ENCODE measurements at places on chromosomes 5 and 9.

DNA sequence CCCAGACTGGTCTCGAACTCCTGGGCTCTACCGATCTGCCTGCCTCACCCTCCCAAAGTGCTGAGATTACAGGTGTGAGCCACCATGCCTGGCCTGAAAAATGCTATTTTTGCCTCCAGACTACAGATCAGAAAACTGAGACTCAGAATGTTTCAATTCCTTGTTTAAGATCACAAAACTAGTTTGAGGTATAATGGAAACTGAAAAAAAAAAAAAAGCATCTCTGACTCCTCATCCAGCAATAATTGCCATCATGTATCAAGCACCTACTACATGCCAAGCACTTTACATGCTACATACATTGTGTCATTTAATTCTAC, 35.6 kb downstream of the PLAC8L1 start:
- DNase-seq: no peak

DNA sequence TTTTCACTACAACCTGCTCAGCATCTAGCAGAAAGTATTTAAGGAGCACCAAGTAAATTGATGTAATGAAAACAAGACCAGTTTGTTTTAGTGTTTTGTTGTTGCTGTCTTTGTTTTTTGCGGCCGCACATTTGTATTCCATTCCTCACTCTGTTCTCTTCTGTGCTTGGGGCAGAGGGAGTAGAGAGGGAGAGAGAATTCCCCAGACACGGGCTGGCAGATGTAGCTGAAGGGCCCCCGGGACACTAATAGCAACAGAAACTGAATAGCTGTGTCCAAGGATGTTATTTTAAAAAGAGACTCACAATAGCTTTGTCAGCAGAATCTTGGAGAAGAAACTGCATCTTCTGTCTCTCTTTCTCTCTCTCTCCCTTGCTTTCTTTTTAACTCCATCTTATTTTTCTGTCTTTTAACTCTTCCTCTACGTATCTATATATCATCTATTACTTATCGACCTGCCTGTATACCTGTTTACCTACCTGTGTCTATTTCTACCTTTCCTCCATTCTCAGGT, 145.3 kb downstream of the PAPPA start:
- DNase-seq: no peak

- DNase-seq: no peak
Measured at GRCh38 chr5:113039229-113039933, 62.8 kb downstream of the DCP2 start.

- no peak for DNase-seq
Measured at GRCh38 chr5:73702534-73702933, 76.5 kb downstream of the ARHGEF28 start.

DNA sequence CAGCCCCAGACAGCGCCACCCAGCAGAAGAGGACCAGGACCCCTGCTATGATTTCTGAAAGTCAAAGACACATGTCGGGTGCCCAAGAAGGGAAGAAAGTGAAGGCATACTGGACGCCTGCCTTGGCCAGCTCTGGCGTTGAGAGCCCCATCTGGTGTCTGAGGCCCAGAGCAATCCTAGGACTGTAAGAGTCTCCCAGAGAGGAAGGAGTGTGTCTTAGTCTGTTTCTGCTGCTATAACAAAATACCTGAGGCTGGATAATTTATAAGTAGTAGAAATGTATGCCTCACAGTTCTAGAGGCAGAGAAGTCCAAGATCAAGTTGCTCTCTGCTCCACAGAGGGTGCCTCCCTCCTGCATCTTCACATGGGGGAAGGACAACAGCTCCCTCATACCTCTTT, 10.8 kb downstream of the RASGEF1C start:
- no peak for DNase-seq

DNA sequence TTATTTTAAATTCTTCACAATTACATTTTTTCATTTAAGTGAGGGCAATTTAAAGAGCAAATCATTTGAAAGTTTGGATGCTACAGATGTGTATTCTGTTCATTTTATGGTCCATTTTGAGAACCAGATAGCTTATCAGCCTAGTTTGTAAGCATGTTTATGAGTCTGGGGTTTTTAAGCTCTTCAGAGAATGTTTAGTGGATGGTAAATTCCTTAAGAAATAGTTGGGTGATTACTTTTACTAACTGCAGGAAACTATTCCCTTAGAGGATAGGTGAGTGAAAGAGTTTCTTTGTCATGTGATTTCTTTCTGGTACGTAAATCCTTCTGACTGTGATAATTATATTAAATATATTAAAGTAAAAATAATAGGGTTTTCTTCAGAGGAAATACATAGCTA, 17.6 kb downstream of the RASGRF2 start:
- no peak for DNase-seq

DNA sequence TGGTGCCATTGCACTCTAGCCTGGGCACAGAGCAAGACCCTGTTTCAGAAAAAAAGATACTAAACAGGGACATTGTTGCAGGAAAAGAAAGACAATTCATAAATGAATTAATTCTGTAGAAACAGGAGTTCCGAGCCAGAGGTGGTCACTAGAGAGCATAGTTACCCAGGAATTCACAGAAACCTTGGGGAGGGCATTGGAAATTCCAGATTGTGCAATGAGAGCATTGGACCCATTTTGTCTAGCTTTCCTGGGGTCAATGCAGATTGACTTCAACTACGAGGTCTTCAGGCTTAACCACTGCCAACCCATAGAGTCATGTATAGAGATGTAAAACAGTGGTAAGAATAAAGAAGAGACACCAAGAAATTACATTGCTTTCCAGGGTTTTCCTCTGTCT, 63.1 kb downstream of the ABHD17B start:
- DNase-seq: no peak

DNA sequence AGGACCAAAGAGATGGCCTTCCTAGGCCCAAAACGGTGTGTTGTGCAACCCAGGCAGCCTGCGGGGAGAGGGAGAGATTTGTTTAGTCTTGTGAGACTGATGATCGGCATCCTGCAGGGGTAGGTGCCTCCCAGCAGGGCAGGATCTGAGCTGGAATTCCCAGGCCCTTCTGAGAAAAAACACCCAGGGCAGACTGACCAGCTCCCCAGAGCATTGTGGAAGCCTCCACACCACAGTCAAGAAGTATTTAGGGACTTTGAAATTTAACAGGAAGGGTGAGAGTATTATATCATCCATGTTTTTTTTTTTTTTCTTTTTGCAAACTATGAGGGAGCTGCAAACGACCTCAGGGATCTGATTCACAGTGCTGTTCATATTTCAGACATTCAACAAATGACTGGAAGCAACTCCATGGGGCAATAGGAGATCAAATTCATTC, 104.5 kb upstream of the LHFPL2 start:
- no peak for DNase-seq

DNA sequence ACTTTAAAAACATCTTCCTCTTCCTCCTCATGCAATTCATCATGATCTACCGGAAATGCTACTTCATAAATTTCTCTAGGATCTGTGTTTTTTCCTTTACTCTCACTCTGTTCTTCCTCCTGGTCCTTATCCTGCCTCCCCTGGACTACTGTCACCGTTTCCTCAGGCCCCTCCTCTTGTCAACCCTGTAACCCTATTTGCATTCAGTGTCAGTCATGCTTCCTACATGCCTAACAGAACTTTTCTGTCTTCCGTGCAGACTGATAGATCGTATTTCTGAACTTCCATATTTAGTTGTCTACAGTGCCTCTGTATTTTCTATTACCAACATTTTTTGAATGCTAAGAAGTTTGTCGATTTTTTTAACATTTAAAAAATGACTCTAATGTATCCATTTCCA, 27.3 kb downstream of the HTR4 start:
- DNase-seq: no peak

DNA sequence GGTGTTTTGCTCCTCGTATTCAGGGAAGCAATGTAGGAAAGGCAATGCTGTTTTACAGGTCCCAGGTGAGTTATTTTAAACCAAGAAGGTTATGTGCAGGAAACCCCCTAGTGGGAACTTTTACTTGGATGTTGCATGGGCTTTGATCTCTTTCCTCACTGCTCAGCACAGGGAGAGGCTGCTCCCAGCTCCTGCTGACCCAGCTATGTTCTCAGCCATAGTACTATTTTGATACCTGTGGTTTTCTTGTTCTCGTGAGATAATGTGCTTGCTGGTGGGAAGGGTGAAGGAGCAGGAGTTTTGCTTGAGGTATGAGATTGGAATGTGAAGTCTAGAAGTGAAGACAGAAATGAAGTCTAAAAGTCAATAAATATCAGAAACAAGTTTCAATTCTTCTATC, 265.6 kb upstream of the FBXL7 start:
- no peak for DNase-seq

DNA sequence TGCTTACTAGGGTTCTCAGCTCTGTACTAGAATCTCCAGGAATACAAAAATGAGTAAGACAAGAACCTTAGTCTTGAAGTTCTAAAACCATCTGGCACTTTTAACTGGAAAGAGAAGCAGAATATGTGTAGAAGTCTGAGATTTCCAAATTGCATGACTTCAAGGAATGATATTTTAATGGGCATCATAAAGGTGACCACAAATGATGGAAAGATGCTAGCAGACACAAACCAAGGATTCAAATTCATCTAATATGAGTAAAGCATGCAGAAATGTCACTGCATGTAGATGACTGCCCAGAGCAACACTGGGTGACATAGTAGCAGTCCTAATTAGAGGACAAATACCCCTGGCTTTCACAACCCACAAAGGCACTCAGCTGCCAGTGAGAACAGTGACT, 117.2 kb downstream of the RPS23 start:
- no peak for DNase-seq

DNA sequence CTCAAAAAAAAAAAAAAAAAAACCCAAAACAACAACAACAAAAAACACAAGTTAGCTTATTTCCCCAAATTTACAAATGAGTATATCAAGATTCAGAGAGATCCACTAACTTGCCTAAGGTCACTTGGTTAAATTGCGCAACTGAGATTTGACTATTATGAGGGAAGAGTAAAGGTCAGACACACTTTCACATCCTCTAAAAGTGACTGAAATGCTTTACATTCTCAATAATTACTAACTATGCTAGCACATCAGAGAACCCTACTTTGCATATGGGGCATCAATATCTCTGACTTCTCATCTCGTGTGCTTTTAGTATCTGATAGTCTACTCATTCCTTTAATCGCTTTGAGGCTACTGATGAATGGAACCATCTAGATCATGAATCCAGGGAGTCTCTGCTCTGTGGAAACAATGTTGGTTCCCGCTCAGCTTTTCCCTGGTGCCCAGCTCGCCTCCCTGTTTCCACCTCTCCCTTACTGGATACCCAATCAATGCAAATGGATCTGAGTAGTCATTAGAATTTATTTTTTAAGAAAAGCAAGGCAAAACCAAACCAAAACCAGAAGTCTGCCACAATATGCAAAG, 182.1 kb upstream of the TRIM32 start:
- no peak for DNase-seq

DNA sequence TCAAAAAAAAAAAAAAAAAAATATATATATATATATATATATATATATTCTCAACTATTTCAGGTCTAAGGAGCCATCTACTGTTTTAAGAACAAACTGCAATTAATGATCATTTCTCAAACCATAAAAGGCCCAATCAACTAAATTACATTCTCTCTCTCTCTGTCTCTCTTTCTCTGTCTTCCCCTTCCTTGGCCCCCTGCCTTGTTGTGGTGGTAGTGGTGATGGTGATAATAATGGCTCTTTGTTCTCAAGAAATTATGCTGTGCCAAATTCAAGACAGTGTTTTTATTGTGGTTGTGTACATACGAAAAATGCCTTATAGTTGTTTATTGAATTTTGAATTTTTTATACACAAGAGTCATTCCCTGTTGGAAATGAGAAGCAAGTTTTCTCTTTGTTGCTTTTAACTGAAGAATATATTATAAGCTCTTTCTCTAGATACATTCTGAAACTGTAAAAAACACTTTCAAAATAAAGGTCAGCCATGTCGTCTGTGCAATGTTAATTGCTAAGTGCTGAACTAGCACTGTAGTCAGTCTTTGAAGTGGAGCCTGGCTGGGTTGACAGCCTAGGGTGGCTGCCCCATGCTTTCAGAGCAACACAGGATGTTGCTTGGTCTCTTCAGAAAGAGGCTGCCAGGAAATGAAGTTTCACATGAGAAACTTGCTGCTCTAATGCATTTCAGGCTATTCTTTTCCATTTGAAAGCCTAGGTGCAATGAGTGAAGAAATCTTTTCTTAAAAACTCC, 96.0 kb downstream of the HINT1 start:
- DNase-seq: peak; percentile 46

DNA sequence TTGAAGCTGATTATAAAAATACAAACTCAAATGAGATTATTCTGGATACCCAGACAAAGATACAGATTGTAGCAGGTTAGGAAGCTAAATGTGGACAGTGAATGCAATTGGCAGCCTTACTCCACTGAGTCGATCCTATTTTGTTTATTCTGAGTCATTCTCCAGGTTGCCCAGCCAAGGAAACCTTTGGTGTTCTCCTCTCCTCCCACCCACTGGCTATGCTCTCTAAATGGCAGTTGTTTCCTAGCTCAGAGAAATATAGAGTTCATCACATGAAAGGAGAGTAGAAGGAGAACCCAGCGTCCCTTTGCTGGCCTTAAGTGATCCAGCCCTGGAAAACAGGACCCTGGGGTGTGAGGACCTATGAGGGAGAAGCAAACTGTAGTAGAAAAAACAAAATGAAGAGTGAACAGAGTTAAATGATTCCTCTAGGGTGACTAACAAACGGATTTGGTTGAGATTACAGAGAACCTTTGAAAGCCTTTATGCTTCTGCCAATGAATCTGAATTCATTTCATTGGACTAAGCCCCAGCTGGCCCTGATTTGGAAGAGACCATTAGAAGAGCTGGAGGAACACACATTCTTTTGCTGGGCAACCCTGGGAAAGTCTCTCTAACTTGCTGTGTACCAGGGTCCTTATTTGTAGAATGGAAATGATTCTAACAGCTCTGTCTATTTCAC, 95.1 kb downstream of the BRINP1 start:
- no peak for DNase-seq

- DNase-seq: no peak
Measured at GRCh38 chr9:126413391-126414068, 86.9 kb downstream of the MVB12B start.

- DNase-seq: no peak
Measured at GRCh38 chr5:2752821-2753439, 1.5 kb upstream of the IRX2 start.

GRCh38 chr9:7967851-7968250, 168.3 kb upstream of the DMAC1 start:
- no peak for DNase-seq

DNA sequence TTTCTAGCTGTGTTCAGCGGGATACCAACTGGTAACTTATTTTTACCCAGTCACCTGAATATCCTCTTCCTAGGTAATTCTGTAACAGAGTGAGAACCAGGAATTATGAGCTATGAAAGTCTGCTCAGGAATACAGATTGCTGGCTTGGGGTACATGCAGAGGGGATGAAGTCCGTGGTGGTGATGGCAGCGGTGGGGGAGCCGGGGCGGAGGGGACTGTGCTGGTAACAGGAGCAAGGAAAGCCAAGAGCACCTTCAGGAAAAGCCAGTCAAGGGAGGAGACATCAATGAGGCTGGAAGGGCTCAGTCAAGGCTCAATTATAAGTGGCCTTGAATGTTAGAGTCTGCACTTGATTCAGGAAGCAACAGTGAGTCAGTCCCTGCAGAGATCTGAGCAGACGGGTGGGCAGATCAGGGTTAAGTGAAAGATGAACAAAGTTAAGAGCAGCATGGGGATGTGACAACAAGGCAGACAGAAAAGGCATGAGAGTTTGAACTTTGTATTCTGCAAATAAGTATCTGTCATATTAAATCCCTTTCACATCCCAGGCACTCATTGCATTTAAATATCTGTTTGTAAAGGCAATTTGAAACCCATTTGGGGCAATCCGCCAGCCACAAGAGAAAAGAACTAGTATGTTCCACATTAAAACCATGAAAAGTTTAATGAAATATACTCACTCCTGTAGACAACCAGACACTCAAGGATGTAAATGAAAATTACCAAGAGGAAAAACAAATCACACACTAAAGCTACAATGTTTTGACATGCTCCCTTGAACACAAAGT, 101.2 kb downstream of the TTC39B start:
- DNase-seq: no peak

- DNase-seq: no peak
Measured at GRCh38 chr5:77316871-77317661, 106.6 kb downstream of the PDE8B start.
